ENCODE measurements at places on chromosomes 1 and 21. TPM values are rescaled to one million over a fixed set of nuclear protein-coding genes. Genes with fewer than 3 reads are reported as not detected.

OR2W3 gene
- total RNA-seq: not detected

NBPF6 gene
- not detected for total RNA-seq

FAM72C gene
- 14.8 TPM for total RNA-seq

GORAB gene
- total RNA-seq: 20.6 TPM

CFAP107 gene
- total RNA-seq: not detected

NEK2 gene
- 93.3 TPM for total RNA-seq

FOXJ3 gene
- total RNA-seq: 48.8 TPM

CELA2A gene
- total RNA-seq: not detected

TMEM125 gene
- total RNA-seq: 0.73 TPM
